ENCODE measurements at places on chromosomes 7 and 10.

DNA sequence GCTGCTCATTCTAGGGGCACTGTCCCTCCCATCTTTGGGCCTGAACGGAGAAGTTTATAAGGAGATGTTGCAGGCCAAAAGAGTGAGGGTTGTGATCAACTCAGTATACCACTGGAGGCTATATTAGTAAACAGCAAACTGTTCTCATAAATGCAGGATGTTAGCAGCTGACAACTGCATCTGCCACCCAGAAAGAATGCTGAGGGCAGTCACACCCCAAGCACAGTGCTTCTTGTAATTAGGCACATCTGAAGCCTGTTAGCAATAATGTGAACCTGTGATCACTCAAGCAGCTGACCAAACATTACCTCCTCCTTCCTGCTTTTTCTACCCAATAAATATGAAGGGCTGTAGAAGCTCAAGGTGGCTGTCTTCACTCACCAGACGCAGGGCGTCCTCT lies 38.4 kb upstream of the ZNF138 start:
- no peak for DNase-seq

- no peak for DNase-seq
Measured at GRCh38 chr10:94496010-94496409, 49.6 kb upstream of the HELLS start.

GRCh38 chr7:28919510-28919909 lies 38.6 kb downstream of the TRIL start:
- DNase-seq: no peak

DNA sequence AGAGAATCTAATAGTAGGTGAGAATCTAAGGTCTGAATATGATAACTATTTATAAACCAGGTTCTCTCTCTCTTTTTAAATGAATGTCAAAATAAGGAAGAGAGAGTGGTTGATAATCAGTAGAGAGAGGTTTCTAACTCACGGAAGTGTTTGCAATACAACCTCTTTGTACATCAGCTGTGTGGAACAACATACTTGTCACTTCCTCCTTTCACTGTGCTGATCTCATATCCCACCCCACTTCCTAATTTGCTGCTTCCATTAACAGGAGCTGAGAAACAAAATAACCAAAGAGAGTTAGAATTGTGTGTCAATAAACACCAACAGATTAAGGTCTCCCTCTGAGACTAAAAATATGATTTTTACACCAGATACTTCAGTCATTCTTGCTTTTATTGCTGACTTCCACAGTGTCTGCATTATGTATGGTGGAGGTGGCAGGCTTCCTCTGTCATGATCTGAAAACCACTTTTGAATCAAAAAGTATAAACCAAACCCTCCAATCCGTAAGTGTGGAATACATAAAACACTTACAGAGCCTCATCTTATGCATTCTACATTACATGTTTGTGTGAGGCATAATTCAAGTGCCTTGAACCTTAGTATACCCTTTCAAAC lies 25.0 kb downstream of the CACUL1 start:
- no peak for DNase-seq

- no peak for DNase-seq
Measured at GRCh38 chr7:3279147-3279818, 21.8 kb upstream of the SDK1 start.

DNA sequence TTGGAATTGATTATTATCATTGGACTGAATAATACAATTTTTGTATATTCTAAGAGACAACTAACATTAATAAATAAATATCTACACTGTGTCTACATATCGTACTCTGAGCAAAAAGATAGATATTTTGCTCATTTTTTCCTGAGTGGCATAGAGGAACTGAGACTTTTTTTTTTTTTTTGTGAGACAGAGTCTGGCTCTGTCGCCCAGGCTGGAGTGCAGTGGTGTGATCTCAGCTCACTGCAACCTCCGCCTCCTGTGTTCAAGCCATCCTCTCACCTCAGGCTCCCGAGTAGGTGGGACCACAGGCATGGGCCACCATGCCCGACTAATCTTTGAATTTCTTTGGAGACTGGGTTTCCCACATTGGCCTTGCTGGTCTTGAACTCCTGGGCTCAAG lies 14.0 kb downstream of the KMT2E start:
- no peak for DNase-seq

DNA sequence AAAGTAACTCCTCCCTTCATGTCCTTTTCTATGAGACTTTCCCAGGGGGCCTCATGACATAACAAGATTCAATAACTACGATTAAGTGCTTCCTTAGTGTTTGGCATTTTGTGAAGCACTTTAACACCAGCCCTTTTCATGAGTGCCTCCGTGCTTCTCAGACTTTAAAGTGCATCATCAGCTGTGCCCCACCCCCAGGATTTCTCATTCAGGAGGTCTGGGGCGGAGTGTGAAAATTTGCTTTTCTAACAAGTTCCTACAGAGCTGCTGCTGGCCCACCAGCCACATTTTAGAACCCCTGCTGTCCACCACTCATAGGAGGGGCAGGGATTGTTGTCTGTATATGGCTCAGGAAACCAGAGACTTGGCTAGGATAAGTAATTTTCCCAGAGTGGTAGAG lies 445.3 kb downstream of the LRMDA start:
- DNase-seq: no peak

- no peak for DNase-seq
Measured at GRCh38 chr7:130957137-130957513, 223.1 kb upstream of the KLF14 start.

GRCh38 chr7:40851001-40851400 lies 716.2 kb downstream of the SUGCT start:
- DNase-seq: no peak

- no peak for DNase-seq
Measured at GRCh38 chr7:114589436-114589835, 174.8 kb downstream of the FOXP2 start.

DNA sequence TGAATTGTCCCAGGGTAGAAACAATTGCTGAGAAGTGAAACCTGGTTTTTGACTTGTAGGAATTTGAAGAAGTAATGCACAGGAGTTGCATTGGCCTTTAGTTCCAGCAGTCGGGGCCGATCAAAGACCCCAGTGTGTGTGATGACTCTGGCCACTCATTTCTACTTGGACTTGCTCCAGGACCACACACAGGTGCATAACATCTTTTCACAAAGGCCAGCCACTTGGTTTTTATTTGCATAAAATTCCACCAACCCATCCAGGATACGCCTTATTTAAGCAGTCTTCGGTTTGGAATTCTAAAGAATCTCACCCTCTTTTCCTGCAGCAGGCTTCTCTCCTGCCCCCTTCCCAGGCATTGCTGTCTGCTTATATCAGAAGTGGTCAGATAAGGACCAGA lies 162.0 kb upstream of the HABP2 start:
- no peak for DNase-seq

DNA sequence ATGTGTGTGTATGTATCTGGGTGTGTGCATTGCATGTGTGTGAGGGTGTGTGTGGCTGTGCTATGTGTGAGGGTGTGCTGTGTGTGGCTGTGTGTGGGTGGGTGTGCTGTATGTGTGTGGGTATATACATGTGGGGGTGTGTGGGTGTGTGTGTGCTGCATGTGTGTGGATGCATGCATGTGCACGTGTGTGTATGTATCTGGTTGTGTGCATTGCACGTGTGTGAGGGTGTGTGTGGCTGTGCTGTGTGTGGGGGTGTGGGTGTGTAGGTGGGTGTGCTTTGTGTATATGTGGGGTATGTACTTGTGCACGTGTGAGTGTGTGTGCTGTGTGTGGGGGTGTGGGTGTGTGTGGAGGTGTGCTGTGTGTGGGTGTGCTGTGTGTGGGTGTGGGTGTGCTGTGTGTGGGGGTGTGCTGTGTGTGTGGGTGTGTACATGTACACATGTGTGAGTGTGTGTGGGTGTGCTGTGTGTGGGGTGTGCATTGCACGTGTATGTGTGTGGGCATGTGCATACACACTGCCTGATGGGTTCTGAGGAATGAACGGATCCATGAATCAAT lies 579.8 kb downstream of the PTPRN2 start:
- DNase-seq: no peak

- no peak for DNase-seq
Measured at GRCh38 chr7:115471891-115472290, 550.0 kb downstream of the MDFIC start.

DNA sequence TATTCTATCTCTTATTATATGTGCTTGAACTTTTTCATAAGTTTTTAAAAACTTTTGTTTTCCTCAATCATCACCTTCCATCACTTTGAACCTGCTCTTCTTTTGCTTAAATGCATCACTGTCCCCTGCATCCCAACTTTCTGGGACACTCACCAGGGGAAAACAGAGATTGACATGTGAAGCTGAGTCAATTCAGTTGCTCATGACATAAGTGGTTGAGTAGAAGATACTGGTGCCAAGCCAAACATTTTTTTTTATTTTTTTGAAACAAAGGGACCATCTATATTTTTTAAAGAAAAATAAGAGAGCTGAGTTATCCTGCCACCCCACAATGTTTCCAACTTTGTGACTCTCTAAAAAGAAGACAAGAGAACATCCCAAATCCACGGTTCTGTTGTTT lies 61.8 kb upstream of the AHR start:
- DNase-seq: no peak

GRCh38 chr10:102579328-102579727 lies 65.0 kb upstream of the TRIM8 start:
- no peak for DNase-seq

GRCh38 chr10:126130271-126130710 lies 233.9 kb downstream of the FANK1 start:
- DNase-seq: no peak

GRCh38 chr10:101354328-101355071 lies 535 bp downstream of the BTRC start:
- DNase-seq: no peak

DNA sequence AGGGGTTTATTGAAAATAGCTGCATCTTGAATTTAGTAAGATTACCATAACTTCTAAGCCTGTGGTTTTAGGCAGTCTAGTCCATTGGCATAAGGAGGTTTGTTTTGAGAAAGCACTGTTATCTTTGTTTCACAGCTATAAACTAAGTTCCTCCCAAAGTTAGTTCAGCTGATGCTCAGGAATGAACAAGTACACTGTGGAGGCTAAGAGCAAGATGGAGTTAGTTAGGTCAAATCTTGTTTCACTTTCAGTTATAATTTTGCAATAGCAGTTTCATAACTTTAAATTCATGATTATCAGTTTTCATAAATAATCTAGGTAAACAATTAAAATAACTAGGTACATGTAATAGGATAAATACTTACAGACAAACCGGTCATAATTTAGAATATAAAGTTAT lies 15.4 kb downstream of the SEC61G start:
- DNase-seq: no peak

DNA sequence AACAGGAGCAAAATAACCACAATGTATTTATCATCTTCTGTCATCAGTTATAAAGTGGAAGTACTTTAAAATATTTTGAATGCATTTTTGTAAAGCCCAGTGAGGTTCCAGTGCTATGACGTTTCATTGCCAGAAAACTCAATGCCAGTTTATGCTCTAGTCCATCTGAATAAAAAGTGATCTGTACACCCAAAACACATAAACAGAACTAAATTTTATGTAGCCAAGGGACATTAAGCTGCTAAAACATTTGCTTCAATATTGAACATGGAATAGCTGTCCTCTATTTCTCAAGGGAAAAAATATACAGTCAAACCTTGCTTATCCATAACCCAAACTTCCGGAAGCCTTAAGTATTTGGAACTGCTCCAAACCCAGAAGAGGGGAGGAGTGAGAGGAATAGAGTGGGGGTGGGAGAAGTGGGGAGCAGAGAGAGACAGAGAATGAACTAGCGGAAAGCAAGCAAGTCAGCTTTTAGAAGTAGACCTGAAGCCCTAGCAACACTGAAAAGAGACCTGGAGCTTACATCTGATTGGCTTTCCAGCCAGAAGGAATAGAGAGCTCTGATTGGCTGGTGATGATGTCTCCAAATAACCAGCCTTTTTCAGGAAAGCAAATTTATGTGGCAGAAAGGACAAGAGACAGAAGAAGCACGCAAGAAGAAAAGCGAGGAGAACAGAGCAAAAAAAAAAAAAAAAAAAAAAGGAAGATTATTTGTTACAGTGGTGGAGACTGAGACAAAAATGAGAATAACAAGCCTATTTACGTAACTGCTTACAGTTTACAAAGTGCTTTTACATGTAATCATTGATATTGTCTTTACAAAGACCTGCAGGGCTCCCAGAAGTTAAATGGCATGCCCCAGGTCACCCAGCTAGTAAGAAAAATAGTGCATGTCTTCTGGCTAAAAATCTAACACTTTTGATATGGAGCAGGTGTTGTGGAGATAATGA lies 196.0 kb downstream of the RNLS start:
- DNase-seq: peak; percentile 47

- peak; percentile 70 for DNase-seq
Measured at GRCh38 chr7:42831718-42832522, 80.0 kb downstream of the C7orf25 start.

GRCh38 chr10:92502296-92502808 lies 71.5 kb downstream of the IDE start:
- no peak for DNase-seq

GRCh38 chr7:2643386-2644219 lies 11.8 kb downstream of the TTYH3 start:
- no peak for DNase-seq

- DNase-seq: no peak
Measured at GRCh38 chr7:33212144-33212543, 82.8 kb downstream of the BBS9 start.

- DNase-seq: no peak
Measured at GRCh38 chr10:43953672-43954071, 305.0 kb upstream of the ZNF32 start.

All from left hindlimb (tissue), 1 donor.